ENCODE measurements at places on chromosomes 7 and 10.

- no peak for DNase-seq
Observed at GRCh38 chr7:29053105-29053872, 93.0 kb downstream of the CPVL start.

DNA sequence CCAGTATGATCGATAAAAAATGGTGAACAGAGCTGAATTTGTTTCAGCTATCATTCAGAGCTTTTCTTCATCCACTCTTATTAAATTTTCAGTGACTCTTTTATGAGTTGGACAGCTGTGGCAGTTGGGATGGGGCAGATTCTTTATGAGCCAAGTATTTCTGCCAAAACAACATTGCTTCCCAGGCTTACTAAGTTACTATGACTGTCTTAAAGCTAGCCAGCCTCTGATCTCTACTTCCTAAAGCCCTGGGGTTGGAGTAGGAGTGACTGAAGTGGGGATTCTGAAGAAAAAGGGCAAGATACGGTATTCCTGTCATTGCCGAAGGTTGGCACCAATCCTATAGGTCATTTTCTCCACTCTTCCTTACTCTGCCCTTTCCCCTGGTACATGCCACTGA is 12.7 kb downstream of the RPP30 start:
- DNase-seq = no peak

DNA sequence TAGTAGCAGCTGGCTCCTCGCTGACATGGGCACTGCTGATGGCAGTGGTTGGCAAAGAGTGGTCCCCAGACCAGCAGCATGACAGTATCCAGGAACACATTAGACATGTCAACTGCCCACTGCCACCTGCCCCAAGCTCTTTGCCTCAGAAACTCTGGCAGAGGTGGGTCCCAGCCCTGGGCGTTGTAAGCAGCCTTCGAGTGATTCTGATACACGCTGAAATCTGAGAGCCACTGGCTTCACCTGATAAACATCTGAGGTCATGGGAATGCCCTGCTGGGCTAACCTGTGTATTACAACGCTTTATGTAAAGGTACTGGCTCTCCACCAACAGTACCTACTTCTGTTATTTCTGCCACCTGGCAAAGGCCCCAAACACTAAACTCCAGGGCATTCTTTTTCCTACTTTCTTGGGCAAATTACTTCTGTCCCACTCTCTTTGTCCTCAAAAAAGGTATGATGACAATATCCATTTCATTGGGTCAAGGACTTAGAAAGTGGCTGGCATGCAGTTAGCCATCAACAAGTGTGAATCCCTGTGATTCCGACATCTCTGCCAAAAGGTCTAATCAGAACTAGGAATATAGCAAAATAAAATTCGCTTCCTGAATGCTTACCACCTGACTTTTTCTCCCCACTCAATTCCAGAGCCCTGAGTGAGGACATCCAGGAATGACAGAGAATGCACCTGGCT is 9.2 kb downstream of the SGMS1 start:
- DNase-seq = peak; percentile 87

GRCh38 chr10:69409968-69410367 is 6.8 kb downstream of the TACR2 start:
- no peak for DNase-seq

DNA sequence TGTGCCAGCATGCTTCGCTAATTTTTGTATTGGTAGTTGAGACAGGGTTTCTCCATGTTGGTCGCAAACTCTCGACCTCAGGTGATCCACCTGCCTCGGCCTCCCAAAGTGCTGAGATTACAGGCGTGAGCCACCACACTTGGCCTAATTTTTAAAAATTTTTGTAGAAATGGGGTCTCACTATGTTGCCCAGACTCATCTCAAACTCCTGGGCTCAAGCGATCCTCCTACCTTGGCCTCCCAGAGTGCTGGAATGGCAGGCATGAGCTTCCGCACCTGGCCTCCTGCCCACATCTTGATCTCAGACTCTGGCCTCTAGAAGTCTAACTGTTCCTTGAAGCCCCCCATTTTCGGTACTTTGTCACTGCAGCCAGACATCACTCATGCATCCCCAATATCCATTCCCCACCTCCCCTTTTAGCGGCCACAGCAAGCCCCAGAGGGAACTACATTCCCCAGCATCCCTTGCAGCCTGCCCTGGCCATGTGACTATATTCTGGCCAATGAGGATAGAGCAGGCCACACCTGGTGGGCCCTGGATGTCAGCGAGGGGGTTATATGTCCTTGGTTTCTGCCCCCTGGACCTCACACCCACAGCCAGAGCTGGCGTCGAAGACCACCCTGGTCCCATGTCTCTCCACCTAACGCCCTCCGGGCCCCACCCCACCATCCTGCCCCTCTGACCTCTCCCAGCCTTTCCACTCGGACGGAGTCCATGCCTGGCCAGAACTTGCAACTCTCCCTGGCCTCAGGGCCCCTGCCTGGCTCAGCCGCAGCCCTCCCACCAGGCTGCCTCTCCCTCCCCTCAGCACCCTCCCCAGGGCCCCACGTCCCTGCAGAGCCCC is 33.8 kb downstream of the MICALL2 start:
- peak; percentile 52 for DNase-seq

DNA sequence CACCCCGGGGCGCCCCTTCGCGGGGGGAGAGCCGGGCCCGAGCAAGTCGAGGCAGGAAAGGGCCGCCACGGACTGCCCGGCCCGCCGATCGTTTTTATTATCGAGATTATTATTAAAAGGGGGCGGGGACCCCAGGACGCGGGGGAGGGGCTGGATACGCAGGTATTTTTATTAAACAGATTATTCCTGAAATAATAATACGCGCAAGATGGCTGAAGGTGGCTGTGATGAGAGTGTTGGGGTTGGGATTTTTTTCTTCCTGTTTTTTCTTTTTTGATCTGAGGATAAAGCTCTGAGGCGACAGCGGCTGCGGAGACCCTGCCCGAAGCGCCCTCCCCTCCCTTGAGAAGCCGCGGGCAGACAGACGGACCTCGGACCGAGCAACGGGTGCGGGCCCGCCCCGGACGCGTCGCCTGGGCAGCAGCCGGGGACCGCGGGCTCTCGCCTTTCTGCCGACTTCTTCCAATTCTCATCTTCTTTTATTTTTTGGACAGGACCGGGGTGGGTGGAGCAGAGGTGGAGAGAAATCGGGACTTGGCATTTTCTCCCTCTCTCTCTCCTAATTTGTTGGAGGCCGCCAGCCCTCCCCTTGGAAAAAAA is 1.4 kb upstream of the TRIM8 start:
- no peak for DNase-seq

DNA sequence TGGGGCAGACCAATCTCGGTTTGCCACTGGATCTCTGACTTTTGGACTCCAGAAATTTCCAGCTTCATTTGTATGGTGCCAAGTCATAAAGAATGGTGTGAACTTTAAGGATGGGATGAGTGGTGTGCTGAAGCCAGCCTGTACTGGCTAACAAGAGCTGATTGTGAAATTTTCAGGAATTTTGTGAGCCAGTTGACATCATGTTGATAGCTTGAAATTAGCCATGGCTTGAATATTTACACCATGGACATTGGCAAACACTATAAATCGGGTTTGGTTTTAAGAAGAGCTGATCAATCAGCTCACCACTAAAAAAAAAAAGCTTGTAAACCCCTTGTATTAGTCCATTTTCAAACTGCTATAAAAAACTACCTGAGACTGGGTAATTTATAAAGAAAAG is 14.1 kb upstream of the MYH16 start:
- DNase-seq = no peak

GRCh38 chr7:104225451-104225850 is 17.6 kb upstream of the ORC5 start:
- no peak for DNase-seq

DNA sequence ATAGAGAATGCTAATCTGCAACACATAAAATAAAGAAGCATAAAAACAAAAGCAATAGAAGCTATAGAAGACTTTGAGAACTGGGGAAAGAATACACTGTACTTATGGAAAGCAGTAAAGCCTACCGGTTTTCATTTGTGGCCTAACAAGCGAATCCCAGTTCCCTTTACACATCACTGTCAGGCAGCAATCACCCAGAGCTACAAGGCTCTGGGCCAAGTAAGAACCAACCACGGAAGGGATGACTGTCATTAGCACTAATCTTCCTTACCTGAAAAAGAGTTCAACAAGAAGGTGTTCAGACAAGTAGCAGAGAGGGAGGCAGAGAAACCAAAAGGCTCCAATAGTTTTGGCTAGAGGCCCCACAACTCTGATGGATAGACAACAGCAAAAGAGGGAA is 15.0 kb downstream of the CCDC6 start:
- no peak for DNase-seq

DNA sequence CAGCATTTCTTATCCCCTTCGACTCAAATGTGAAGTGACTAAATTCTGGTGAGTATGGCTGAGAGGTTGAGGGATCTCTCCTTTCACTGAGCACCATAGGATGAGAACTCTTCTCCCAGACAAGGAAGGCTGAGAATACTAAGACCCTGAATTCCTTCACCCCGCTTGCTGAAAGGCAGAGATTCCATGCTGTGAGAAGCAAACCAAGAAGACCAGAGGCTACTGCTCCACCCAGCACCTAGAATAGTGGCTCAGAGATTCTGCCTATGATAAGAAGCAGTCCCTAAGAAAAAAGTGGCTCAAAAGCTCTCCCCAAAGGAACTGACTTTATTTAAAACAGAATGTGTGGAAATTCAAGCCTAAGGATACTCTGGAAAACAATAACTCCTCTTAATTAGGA is 26.7 kb upstream of the WNT2 start:
- peak; percentile 38 for DNase-seq

DNA sequence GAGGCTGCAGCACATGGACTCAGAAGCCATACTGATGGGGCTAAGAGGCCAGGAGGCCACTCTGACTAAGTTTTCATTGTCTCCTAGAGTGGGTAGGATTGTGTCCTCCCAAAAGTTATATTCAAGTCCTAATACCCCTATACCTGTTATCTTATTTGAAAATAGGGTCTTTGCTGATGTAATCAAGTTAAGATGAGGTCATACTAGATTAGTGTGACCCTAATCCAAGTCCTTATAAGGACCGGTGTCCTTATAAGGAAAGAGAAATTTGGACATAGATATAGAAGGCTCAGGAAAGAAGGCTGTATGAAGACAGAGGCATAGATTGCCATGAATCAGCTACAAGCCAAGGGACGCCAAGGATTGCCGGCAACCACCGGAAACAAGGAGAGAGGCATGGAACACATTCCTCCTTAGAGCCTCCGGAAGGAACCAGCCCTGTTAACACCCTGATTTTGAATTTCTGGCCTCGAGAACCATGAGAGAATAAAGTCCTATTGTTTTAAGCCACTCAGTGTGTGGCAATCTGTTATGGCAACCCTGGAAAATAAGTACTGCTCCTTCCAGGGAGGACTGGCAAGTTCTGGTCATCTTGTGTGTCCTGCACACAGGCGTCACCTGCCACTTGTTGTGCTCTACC is 157.0 kb downstream of the EMX2 start:
- DNase-seq = no peak

DNA sequence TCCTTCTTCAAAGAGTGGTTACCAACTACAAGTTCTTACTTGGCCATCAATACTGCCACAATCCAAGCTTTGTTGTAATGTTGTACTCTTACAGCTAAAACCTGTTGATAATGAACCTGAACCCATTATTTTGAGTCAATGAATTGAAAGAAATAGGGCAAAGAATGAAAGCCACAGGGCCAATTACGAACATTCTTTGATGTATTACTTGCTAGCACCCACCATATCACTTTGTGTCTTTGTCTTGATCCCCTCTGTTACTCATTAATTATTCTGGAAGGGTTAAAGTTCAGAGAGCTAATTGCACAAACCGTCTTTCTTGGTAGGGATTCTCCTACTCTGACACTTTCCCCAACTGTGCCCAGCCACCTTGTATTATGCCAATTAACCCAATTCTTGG is 53.2 kb upstream of the TFEC start:
- no peak for DNase-seq

DNA sequence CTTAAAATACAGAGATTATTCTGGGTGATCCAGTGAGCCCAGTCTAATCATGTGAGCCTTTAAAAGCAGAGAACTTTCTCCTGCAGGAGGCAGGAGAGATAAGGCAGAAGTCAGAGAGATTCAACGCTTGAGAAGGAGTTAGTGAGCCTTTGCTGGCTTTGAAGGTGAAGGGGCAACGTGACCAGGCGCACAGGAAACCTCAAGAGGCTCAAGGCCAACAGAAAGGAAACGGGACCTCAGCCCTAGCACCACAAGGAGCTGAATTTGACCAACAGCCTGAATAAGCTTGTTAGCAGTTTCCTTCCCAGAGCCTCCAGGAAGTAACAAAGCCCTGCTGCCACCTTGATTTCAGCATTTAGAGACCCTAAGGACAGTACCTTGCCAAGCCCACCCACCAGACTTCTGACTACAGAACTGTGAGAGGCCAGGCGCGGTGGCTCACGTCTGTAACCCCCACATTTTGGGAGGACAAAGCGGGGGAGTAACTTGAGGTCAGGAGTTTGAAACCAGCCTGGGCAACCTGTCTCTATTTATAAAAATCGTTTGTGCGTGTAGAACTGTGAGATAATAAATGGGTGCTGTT is 87.3 kb upstream of the KAT6B start:
- DNase-seq = peak; percentile 65

DNA sequence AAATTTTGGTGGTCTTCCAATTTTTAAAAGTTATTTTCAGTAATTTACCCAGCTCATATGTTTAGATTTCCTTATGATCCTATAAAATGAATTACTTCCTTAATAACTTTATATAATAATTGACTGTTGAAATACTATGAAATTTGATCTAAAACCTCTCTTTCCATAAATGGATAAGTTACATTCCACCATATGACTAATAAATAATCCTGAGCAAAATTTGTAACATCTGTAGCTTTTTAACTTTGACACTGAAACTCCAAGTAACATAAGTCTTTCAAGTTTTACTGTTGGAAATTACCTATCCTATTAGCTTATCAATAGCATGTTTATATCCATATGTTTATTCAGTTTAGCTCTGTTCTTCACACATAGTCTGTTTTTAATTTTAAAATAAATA is 85.3 kb downstream of the HECTD2 start:
- no peak for DNase-seq

DNA sequence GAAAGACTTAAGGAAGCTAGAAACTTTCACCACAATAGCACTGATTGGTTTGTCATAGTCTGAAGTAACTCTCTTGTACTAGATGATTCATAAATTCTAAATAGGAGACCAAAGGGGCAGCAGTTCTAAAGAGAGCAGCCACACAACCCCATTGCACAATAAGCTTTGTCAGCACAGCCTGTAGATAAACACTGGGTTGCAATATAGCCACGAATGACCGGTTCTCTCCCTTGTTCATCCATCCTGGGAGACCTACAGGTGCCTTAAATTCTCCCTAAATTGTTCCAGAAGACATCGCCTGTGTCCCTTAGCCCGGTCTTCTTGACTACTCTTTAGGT is 167.0 kb downstream of the SNX13 start:
- DNase-seq = no peak

GRCh38 chr10:127571386-127571785 is 22.3 kb downstream of the NPS start:
- DNase-seq = no peak

DNA sequence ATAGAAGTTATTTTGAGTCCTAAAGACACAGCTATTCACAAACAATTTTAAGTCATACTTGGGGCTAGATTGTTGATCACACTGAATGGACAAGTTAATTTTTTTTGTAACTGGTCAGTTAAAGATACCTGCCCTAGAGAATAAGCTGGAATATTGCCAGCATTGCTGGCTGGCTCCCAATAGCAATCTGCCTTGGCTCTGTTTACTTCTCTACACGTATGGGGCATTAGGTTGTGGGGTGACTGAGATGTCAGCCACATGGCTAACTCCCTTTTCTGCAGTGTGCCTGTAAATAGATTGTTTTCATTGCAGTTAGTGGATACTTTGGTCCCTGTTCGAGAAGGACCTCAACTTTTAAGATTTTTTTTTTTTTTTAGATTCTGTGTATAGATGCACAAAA is 128.2 kb downstream of the SEMA3E start:
- DNase-seq = no peak

- DNase-seq = peak; percentile 28
Observed at GRCh38 chr7:77687747-77688144, 8.5 kb upstream of the RSBN1L start.

GRCh38 chr10:34766811-34767494 is 48.1 kb downstream of the PARD3 start:
- peak; percentile 61 for DNase-seq
